Stimulated activated CD4-positive, alpha-beta T cell treated with anti-CD3 and anti-CD28 coated beads, Interleukin-1b, Interleukin-23, amount 100 ng/mL, for 1 hour (primary cell): ENCODE measurements at places on chromosomes 6 and 20.

DNA sequence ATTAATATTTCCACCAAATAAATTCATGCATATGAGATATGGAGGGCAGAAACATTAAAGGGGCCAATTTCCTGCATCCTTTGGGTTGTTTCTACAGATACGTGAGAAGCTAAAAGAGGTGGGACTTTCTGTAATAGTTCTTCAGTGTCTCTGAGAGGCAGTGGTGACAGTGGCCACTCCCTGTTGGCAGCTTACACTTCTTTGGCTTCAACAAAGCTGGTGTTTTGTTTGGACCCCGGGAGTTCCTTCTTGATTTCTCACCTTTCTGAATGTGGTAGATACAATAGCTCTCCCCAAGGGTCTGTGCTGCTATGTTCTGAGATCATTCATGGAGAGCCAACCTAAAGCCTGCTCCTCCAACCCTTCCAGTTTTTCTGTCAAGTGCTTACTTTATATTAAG lies 7.8 kb downstream of the PLCB1 start:
- DNase-seq = no peak

- no peak for DNase-seq
These were observed 34.3 kb upstream of the PRIM2 start for GRCh38 chr6:57283106-57283505.

- no peak for DNase-seq
These were observed 25.1 kb downstream of the KIF16B start for GRCh38 chr20:16548068-16548672.

DNA sequence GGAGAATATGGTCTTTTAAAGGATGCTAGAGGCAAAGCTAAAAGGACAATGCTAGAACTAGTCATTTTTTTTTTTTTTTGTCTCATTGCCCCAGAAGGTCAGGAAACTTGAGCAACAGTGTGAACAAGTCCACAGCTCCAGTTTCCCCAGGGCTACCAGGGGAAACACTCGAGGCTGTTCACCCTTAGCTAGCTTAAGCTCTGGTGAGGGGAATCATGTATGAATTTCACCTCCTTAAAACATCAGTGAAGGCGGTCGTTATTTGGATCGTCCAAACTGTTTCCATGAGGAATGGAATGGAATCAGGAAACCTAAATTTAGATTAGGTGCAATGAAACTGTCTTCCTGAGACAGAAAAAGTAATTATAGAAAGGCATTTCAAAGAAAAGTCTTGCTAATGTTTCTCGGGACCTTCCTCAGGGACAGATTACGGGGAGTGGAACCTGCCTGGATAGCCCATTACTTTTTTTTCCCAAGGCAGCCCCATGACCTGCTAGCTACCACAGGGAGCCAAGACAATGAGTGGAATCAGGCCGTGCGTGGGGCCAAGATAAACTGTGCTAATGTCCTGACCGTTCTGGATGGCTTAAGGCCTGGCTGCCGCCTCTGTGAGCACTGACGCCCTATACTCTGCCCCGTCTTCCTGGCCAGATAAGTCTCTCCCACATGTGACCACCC lies 164.8 kb upstream of the SGK1 start:
- no peak for DNase-seq

GRCh38 chr6:43983632-43984031 lies 143.6 kb downstream of the MRPL14 start:
- DNase-seq = no peak

DNA sequence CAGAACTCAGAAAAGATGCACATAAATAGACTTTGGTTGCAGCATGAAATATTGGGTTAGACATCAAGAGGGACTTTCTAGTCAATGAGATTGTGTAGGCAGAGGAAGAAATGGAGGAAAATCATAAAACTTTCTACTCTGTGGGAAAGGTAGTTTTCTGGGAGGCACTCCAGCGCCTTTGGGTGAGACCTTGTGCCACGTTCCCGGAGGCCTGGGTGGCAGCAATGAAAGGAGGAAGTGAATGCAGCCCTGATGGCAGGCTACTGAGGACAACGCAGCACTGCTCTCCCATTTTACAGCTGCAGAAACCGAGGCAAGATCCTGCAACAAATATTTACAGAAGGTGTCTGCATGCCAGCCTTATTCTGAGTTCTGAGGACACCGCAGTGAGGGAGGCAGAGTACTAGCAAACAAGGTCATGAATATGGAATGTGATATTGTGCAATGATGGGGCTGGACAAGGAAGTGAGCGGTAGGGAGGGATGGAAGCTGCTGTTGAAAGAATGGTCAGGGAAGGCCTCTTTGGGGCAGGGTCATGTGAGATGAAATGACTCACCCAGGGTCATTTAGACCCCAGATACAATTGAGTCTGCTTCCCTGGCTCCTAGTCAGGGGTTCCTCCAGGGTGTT lies 159.1 kb downstream of the TFAP2C start:
- DNase-seq = no peak

GRCh38 chr6:42007286-42008137 lies 42.8 kb upstream of the TAF8 start:
- no peak for DNase-seq

- no peak for DNase-seq
These were observed at the start of gene DLK2 for GRCh38 chr6:43455531-43456428. Gene DLK2 (minus strand): TSS chr6:43455548. CDS start chr6:43454825, 723 bp downstream.

DNA sequence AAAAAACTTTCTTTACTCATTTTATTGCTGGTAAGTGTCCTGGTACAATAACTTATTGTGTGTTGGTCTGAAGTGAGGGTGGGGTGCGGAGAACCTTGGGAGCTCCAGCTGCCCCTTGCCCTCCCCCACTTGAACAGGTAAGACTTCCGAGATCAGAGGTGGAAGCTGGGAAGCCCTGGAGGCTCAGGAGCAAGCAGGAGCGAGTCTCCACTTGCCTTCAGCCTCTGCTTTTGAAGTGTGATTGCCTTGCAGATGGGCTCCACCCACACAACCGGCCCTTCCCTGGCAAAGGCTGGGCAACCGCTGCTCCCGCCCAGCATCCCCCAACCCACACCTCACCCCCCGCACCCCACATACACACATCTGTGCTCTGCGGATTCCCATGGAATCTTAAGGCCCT lies 179.6 kb downstream of the TFAP2C start:
- no peak for DNase-seq

DNA sequence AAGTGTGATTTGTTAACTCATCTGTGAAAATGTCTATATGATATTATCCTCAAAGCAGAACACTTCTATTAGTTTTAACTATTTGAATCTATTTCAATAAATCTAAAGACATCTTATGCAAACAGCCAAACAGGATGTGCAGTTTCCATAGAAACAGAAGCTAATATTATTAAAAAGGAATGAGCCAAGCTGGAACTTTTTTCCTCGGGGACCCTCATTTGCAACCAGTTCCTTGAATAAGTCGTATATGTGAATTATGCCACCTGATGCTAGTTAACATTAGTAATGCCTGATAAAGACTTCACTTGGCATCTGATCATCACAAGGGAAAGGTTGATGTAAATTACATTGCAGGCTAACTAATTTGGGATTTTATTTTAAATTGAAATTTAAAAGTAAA lies 216.9 kb upstream of the SMLR1 start:
- DNase-seq = no peak

- no peak for DNase-seq
These were observed 352.6 kb downstream of the THBS2 start for GRCh38 chr6:168901076-168901475.

- DNase-seq = no peak
These were observed 31.0 kb downstream of the SIRPA start for GRCh38 chr20:1926237-1926636.

DNA sequence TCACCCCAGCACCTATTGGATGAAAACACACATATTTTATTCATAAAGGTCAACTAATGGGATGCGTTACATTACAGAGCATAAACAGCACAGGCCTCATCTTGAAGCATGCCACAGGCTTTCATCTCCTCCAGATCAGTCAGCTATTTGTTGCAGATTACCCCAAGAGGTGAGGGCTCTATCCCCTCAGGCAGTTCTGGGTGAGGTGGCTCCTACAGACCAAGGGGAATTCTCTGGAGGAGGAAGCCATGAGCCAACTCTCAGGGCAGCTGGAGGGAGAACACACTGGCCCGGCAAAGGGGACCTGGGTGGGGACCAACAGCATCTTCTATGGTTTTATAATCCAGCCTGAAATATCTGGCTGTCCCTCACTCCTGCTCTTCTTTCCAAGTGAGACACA lies 126.4 kb upstream of the BTBD3 start:
- no peak for DNase-seq

DNA sequence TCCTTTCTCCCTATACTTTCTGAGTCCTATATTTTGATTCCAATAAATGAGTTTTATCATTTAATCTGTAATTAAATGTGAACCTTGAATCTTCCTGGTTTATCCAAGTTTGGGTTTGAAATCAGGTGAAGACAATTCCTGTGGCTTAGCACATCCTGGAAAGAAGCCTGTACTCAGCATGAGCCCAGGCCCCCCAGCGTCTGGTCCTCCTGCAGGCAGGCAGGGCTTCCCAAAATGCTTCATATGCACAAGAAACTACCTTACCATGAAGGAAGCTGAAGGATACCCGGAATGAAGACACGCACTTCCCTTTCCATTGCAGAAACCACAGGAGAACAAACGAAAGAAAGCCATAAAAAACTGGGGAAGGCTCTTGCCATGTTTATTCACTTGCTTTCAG lies 157.4 kb upstream of the PDE10A start:
- no peak for DNase-seq

DNA sequence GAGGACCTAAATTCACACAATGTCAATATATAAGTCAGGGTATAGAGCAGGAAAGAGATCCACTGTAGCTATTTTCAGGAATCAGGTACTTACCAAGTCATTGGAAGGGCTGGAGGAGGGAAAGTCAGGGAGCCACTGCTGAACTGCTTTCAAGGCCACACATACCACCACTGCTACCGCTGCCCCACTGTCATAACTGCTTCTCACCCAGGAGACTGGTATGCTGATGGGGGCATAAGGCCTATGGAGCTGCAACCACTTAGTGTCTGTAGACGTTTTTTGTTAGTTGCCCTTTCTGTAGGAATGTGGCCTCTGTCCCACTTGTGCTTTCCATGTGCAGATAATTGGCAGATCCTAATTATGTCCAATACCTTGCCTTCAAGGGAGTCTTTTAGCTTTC lies 5.4 kb downstream of the SMAP1 start:
- no peak for DNase-seq

DNA sequence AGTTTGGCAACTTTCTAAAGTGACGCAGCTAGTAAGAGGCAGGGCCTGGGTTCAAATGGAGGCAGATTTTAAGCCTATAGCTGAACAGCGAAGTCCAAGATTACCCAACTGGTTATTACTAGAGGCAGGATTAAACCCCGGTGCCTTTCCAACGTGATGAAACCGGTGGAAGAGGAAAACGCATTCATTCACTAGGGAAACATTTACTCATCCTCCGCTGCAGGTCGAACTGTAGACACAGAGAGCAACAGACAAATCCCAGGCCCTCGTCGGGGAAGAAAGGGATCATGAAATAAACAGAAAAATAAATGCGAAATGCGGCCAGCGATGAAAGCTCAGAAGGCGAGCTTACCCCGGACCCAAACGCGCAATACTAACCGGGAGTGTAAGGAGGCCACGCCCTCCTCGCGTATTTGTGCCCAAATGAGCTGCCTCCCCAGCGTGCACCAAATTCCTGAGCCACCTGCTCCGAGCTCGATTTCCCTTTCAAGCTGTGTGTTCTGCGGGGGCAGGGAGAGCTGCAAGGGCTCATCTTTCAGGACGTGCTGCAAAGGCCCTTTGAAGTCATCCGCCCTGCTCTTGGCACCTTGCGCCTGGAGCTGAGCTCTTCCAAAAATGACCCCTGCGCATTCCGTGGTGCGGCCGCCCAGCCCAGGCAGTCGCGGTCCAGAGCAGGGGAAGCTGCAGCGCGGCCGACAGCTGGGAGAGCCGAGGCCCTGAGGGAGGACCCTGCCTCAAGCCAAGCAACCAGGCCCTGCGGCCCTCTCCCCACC lies 46.9 kb downstream of the PDYN start:
- no peak for DNase-seq

GRCh38 chr6:92495242-92495641 lies 924.1 kb downstream of the EPHA7 start:
- DNase-seq = no peak

DNA sequence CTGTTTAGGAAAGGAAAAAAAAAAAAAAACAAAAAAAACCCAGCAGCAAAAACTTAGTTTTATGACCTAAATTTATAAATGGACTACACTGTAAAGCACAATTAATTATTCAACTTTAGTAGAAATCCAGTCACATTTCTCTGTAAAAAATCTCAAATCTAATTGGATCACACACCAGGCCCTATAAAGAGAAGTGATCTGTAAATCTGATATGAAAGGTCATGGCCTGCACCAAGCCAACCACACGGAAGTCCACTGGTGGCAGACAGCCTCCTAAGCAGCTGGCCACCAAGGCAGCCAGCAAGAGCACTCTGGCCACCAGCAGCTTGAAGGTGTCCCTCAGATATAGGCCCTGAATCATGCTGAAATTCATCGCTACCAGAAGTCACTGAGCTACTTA lies 131.6 kb downstream of the HFE start:
- no peak for DNase-seq

GRCh38 chr6:92849636-92850035 lies 569.7 kb downstream of the EPHA7 start:
- no peak for DNase-seq

- no peak for DNase-seq
These were observed 114.7 kb downstream of the ANKRD60 start for GRCh38 chr20:58113716-58114115.

DNA sequence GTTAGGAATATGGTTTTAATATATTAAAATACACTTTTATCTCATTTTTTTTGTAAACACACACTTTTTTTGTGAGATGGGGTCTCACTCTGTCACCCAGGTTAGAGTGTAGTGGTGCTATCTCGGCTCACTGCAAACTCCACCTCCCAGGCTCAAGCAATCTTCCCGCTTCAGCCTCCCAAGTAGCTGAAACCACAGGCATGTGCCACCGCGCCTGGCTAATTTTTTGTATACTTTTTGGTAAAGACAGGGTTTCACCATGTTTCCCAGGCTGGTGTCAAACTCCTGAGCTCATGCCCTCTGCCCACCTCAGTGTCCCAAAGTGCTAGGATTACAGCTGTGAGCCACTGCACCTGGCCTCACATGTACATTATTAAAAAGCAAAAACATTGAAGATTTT lies 10.8 kb downstream of the IPCEF1 start:
- no peak for DNase-seq

DNA sequence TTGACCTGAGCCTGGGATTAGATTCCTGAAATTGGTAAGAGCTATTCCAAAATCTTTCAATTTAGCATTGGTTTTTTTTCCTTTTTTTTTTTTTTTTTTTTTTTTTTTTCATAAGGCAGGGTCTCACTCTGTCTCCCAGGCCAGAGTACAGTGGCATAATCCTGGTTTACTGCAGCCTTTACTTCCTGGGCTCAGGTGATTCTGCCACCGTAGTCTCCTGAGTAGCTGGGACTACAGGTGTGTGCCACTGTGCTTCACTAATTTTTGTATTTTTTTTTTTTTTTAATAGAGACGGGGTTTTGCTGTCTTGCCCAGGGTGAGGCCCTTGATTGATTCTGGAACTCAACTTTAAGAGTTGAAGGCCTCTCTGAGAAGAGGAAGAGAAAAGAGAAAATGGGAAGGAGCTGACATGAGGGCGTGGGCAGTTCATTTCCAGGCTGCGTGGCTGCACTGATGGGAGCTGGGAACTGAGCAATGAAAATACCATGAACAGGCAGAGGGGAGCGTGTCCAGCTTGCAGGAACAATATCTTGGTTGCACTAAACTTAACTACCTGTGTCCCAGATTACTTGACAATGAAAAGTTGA lies 24.6 kb downstream of the KDM1B start:
- no peak for DNase-seq
